ENCODE measurements at places on chromosomes 12 and 14.

DNA sequence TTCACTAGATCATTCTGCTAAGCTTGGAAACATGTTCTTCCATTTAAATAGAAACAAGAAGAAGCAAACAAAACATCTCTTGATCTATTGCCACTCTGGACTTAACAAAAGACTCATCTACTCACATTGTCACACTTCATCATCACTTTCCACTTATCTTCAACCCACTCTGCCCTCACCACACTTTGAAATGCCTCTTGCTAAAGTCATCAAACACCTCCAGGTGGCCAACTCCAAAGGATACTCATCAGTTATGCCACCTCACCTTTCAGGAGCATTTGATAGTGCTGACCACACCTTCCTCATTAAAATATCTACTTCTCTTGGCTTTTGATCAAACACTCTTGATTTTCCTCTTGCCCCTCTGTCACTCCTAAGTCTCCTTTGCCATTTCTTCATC lies 7.2 kb downstream of the EFCAB11 start:
- DNase-seq = no peak

DNA sequence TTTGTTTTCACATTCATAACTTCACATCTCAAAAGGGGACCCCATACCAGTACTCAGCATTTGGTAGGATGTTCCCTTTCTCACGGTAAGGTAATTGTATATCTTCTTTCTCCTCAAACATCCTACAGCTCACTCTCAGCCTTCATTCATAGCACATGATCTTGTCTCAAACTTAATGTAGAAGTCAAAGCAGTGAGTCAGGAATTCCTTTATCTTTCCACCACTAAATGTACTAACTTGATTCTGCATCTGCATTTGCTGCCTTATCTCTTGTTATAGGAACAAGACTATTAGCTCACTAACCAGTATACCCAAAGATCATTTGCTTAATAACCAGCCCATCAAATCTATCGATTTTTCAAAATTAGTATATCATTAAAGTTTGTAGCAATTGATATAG lies 22.9 kb downstream of the CPSF2 start:
- DNase-seq = no peak

GRCh38 chr12:49305762-49306510 lies 11.0 kb downstream of the PRPH start:
- DNase-seq = no peak

- DNase-seq = no peak
Observed at GRCh38 chr12:107057071-107057834, 36.1 kb downstream of the CRY1 start.

DNA sequence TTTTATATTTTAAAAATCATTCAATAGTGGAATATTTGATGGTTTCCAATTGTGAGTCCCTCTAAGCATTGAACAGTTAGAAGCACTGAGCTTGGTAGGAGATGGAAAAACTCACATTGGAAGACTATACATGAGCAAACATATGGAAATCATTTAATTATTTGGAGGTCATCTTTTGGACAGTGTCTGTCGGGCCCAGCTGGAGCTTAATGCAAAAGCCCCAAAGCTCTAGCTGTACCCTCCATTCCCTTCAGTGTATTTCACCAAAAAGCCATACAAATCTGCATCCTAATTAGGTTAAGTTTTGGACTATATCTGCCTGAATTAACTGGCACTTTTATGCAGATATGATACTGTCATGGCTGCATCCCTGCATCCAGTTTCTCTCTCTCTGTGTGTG lies 365.7 kb downstream of the FLRT2 start:
- no peak for DNase-seq

GRCh38 chr12:91419809-91420208 lies 237.2 kb upstream of the DCN start:
- DNase-seq = no peak

DNA sequence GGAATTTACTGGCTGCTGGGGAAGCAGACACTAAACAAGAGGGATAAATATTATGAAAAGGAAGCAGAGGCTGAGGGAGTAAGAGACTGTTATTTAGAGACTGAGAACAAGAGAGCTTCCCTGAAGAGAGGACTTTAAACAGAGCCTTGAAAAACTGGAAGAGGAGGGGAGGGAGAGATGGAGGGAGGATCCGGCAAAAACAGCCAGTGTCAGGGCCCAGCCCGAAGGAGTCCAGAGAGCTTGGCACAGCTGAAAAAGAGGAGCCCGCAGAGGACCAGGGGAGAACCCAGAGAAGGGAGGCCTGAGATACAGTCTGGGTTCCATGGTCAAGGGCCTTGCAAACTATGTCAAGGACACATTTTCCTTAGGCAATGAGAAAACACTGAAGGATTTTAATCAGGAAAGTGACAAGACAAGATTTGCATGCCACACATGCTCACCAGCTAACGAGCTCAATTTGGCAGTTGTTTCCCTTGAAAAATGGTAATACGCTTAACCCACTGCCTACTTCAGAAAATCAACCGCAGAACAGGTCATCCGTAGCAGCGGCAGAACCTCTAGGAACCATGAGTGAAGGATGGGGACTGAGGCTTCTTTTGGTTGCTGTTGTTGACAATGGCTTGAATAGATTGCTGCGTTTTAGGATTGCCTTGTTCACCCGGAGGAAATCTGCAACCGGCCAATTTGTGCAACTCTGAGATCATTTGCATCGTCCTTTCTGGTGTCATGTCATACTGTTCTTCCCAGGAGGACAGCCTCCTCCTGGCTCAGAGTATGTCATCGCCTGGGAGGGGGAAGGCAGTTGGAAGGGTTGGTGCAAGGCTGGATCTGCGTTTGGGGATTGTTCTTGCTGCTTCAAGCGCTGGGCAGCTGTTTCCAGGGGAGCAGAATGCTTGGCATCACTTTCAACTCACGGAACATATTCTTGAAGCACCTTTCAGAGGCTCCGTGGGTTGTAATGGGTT lies 108.2 kb downstream of the PRMT8 start:
- no peak for DNase-seq

GRCh38 chr12:31015215-31015614 lies 58.4 kb upstream of the DDX11 start:
- no peak for DNase-seq

- no peak for DNase-seq
Observed at GRCh38 chr12:106953352-106954250, 2.1 kb upstream of the TMEM263 start.

DNA sequence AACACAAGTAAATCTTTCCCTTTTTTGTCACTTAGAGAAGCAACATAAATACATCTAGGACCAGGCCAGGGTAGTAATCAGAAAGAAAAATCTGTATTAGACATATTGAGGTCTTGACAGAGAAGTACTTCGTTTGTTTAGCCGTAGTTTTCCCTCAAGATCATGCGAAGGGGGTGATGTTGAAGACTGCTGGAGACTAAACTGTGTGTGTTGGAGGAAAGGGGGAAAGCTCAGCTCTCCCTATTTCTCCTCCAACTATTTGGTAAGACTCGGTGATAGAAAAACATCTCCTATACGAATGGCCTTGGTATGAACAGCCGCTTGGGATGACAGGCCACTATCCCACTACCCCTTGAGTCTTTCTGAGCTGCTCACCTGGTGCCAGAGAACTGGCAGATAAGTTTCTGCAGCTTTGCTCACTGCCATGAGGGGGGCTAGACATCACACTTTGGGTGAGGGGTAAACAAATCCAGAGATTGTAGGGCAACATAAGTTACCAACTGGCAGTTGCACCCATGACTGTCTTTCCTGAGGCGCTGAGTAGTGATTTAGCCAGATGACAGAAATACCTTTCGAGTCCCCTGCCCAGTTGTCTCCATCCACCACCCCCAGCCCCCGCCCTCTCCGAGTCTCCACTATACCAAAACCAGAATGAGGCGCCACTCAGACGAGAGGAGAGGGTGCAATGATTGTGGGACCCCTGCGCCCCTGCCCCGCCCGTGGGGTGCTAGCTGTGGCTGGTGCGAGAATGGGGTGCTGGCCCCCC lies 685 bp downstream of the VAMP1 start:
- no peak for DNase-seq

- no peak for DNase-seq
Observed at GRCh38 chr12:53989227-53990113, 4.5 kb downstream of the HOXC10 start.

DNA sequence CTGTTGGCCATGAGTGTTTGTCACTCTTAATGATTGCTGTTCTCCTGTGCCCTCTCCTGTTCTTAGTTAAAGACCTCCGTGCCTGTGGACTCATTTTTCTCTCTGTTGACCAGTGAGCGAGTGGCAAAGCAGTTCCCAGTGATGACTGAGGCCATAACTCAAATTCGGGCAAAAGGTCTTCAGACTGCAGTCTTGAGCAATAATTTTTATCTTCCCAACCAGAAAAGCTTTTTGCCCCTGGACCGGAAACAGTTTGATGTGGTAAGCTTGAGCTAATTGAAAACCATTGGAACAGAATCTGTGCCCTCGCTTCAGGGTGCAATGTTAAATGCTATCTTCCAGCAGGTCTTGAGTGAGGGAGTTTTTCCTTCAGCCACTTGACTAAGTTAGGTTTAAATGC lies 19.8 kb downstream of the ACAD10 start:
- no peak for DNase-seq

GRCh38 chr14:21184254-21184653 lies 28.4 kb upstream of the OR5AU1 start:
- no peak for DNase-seq

GRCh38 chr12:115229517-115229916 lies 545.5 kb upstream of the TBX3 start:
- no peak for DNase-seq

GRCh38 chr14:56902385-56902784 lies 92.1 kb upstream of the OTX2 start:
- DNase-seq = no peak

- DNase-seq = no peak
Observed at GRCh38 chr12:124745891-124746570, 117.6 kb downstream of the SCARB1 start.

GRCh38 chr14:61747342-61747741 lies 14.9 kb upstream of the SNAPC1 start:
- no peak for DNase-seq

- DNase-seq = no peak
Observed at GRCh38 chr12:23349564-23349963, 599.9 kb downstream of the SOX5 start.

GRCh38 chr14:67242168-67242420 lies 859 bp downstream of the PALS1 start:
- no peak for DNase-seq

GRCh38 chr12:64820593-64820992 lies 3.9 kb upstream of the TBC1D30 start:
- DNase-seq = no peak

GRCh38 chr14:27995691-27996090 lies 770.9 kb upstream of the FOXG1 start:
- no peak for DNase-seq

DNA sequence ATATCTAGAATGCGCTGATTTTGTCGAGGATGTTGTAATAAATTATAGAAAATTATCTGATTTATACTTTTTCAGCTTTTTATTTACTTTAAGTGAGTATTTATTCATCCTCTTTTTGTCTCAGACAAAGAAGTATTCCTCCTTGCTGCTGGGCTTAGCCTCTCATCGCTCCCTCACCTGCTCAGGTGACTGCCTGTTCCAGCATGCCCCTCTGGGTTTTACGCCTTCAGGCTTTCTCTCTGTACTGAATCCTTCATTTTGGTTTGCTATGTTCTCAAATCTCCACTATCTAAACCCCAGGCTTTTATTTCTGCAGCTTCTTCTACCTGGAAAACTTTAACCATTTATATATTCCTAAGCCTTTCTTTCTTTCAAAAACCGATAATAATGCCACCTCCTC lies 1650.9 kb upstream of the SEL1L start:
- no peak for DNase-seq

- DNase-seq = no peak
Observed at GRCh38 chr12:107875786-107876185, 101.3 kb downstream of the ASCL4 start.

- DNase-seq = no peak
Observed at GRCh38 chr14:100062590-100062989, 2.6 kb upstream of the EVL start.

- DNase-seq = no peak
Observed at GRCh38 chr12:4169531-4169930, 104.0 kb upstream of the CCND2 start.

- DNase-seq = no peak
Observed at GRCh38 chr12:123270214-123271000, 1.2 kb downstream of the CDK2AP1 start.

- DNase-seq = no peak
Observed at GRCh38 chr14:96086032-96086431, 46.9 kb downstream of the C14orf132 start.

DNA sequence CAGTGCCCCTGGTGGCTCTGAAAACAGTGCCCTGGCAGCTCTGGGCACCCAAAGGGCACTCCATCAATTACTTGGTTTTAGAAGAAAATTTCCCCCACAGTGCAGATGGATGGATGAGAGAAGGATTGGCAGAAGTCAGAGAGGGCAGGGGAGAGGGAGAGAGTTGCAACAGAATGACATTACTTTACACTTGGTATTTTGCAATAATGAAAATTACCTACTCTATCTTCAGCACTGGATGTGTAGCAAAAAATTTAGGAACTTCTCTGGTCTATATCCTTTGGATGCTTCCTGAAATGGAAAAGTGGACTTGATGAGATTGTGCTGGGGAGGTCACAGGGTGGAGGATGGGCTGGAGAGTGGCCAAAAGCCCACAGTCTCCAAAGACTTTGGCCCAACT lies 193.2 kb downstream of the CHST11 start:
- no peak for DNase-seq

GRCh38 chr12:2858944-2859421 lies 2.1 kb upstream of the TEX52 start:
- DNase-seq = no peak

GRCh38 chr14:91220581-91221000 lies 23.9 kb downstream of the GPR68 start:
- no peak for DNase-seq

DNA sequence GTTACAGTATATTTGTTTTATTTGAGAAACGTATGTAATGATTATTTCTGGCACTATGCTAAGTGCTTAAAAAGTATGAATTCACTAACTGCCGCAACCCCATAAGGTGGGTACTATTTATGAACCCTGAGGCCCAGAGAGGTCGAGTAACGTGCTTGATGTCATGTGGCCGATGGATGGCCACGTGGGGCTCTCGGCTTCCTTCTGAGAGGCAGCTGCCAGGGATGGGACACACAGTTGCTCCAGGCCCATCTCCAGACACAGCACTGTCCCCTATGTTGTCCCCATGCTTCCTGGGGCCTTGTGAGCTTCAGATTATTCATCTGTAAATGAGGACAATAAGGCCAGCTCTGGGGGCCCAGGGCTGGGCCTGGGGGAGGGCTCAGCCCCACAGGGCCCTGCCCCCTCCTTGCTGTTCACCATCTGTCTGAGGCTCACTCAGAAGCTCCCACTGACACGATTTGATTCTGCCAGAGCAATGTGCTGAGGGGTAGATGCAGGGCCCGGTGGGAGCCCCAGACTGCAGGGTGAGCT lies 115.0 kb downstream of the CALM1 start:
- DNase-seq = no peak

All from effector memory CD4-positive, alpha-beta T cell (primary cell).